Activated CD8-positive, alpha-beta memory T cell treated with anti-CD3 and anti-CD28 coated beads, Interleukin-2, amount 10 ng/mL, durations not matched to agents 7 days and 5 days (primary cell): ENCODE measurements at places on chromosomes 5 and 9. TPM values are rescaled to one million over a fixed set of nuclear protein-coding genes. Genes with fewer than 3 reads are reported as not detected.

Gene STING1
- total RNA-seq: 115 TPM

Gene PCA3
- not detected for total RNA-seq

Gene ZNF454
- not detected for total RNA-seq

Gene MEIKIN
- not detected for total RNA-seq

Gene GMCL2
- total RNA-seq: not detected

- no peak for DNase-seq
These were observed 21.4 kb downstream of the SPZ1 start for GRCh38 chr5:80341016-80341775.

DNA sequence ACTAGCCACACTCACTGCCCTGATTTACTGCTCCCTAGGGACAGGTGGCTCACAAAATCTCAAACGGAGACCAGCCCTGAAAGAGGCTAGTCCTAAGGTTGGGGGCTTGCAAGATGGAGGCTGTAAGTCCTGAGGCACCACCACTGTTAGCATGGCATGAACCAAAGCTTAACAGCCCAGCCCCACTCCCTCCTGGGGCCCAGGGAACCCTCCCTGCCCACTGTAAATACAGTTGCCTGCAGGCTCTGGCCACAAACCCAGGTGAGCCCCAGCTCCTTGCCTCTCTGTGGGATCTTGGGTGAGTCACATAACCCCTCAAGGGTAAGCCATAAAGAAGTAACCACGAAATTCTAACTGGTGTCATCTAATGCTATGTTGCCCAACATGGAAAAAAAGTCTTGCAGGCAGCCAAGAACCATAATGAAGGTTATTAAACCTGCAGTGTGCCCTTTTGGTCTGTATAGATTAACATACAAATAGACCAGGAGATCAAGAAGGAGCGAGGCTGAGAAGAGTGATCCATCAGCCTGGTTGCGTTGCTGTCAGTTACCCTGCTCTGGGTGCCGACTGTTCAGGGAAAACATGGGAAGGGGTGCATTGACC is 1.7 kb upstream of the POMT1 start:
- DNase-seq: peak; percentile 85

DNA sequence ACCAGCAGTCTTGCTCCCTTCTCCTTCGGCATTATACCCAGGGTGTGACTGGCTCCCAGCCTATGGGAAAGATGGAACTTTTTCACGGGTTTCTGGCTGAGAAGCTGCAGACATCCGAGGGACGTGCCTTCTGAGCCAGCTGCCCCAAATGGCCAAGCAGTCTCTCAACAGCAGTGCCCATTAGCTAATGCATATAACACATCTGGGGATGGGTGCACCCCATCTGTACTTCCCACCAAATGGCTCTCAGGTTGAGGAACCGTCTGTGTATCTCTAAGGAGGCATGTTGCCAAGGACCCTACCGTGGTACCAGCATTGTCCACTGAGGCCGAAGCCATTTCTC is 25.0 kb downstream of the C5orf15 start:
- DNase-seq: no peak

Gene ZDHHC11B
- 0.21 TPM for total RNA-seq

Gene QSOX2
- 13.6 TPM for total RNA-seq

DNA sequence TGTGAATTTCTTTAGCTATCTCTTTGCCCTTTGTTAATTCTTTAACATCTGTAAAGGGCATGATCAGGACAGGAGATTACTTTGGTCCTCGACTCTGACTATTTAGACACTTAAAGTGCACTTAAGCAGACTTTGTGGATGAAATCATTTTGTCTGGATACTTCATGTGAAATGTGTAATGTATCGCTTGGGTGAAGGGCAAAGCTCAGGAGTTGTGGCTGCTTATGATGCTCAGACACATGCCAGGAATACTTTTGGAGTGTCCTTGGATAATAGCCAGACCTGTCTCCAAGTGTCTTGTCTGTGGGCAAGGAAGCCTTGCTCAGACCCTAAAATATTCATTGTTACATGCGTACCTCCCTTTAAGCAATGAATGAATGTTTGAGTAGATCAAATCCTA is 87.8 kb downstream of the RAI14 start:
- DNase-seq: no peak

Gene CA9
- total RNA-seq: 0.21 TPM

- DNase-seq: peak; percentile 52
These were observed 21.0 kb downstream of the IL7R start for GRCh38 chr5:35877655-35878054.

Gene TMEFF1
- total RNA-seq: not detected
